ENCODE measurements at places on chromosomes 12 and 14.

- DNase-seq = peak; percentile 56
Measured at GRCh38 chr14:96635850-96636249, 133.7 kb downstream of the PAPOLA start.

DNA sequence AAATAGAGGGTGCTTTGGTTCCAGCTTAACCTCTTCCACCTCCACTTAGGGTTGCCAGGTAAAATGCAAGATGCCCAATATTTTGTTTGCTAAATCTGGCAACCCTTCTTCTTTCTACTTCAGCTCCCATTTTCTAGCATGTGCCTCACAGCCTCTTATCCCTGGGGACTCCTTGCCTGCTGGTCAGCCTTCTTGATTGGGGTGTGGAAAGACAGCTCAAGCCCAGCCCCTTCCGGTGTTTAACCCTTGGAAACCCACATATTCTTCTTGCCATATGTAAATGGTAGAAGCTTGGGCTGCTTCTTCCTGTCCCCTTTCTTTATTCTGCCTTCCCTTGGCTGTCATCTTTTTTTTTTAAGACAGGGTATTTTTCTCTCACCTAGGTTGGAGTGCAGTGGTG lies 5.7 kb downstream of the SPIC start:
- no peak for DNase-seq

- DNase-seq = peak; percentile 14
Measured at GRCh38 chr14:33118668-33119067, 180.0 kb downstream of the NPAS3 start.

GRCh38 chr12:106973545-106973944 lies 13.4 kb downstream of the MTERF2 start:
- no peak for DNase-seq

DNA sequence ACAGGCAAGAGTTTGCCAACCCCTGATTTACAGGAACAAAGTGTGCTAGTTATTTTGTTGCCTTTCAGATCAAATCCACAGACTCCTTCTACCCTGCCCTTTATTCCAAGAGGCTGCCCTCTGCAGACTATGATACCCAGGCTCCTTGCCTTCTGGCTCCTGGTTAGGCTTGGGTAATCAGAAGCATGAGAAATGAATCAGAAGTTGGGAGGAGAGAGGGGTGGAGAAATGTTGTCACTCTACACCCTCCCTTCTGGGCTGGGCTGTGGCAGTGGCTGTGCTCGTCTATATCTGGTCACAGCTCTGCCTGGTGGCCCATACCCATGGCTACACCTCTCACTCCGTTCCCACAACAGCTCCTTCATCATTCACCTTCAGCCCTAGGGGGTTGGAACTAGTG lies 204.6 kb upstream of the PLXNC1 start:
- peak; percentile 64 for DNase-seq

DNA sequence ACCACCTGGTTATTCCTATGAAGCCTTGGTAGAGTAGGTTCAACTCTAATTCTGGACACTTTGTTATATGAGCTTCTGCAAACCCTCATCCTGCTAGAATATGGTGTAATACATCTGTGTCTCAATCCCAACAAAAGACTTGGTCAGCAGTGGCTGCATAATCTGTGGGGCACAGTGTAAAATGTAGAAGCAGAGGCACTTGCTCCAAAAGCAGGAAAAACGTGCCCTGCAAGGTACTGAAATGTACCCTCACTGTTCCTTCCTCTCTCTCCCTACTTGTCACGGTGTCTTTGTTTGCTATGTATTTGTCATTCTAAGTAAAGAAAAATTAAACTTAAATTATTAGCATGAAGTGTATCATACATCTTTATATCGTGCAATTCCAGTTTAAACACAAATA lies 267.9 kb downstream of the BCL11B start:
- DNase-seq = no peak

Measured in RPMI7951 (cell line).